Activated naive CD4-positive, alpha-beta T cell (primary cell): ENCODE measurements at places on chromosomes 11 and 22.

DNA sequence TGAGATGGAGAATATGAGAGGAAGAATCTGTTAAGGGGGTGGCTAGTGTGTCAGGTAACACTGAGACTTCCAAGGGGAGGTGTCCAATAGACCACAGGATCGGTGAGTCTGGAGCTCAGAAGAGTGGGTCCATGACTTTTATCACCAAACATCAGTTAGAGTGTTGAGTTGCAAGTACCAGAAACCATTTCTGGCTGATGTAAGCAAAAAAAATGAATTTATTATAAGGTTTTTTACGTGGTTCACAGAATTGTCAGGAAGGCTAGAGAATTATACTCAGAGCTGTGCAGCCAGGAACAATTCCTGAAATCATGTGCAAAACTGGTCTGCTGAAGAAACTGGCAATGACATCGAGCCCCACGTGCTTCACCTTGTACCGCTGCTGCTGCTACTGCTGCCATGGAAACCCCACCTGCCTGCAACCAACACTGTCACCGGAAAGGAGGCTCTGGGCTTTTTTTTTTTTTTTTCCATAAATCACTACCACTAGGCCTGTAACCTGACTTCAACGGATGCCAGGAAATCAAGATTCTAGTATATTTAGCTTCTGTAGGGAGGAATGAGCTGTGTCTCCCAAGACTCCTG, 16.6 kb upstream of the STK33 start:
- DNase-seq = no peak

GRCh38 chr22:19959587-19960490, 18.2 kb upstream of the TXNRD2 start:
- DNase-seq = no peak

GRCh38 chr11:14413307-14414069, 54.5 kb upstream of the RRAS2 start:
- no peak for DNase-seq

GRCh38 chr11:10325277-10326011, 20.6 kb downstream of the ADM start:
- no peak for DNase-seq

- DNase-seq = no peak
These were observed 303.5 kb upstream of the PITPNB start for GRCh38 chr22:28222571-28222970.

DNA sequence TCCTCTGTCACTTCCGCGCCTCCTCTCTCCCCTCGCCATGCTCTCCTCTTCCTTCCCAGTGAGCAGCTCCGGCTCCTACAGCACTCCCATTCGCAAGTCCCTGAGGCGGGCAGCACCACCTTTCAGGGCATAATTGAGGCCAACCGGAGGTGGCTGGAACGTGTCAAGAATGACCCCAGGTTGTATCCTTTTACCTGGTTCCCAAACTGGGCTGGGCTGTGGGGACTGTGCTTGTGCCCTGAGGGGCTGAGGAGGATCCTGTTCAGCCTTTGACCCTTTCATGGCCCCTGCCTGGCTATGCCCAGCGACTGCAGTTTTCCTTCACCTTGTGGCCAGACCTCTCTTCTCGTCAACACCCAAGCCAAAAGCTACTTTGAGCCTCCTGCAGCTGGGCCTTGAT, 84.1 kb downstream of the CEP164 start:
- no peak for DNase-seq

DNA sequence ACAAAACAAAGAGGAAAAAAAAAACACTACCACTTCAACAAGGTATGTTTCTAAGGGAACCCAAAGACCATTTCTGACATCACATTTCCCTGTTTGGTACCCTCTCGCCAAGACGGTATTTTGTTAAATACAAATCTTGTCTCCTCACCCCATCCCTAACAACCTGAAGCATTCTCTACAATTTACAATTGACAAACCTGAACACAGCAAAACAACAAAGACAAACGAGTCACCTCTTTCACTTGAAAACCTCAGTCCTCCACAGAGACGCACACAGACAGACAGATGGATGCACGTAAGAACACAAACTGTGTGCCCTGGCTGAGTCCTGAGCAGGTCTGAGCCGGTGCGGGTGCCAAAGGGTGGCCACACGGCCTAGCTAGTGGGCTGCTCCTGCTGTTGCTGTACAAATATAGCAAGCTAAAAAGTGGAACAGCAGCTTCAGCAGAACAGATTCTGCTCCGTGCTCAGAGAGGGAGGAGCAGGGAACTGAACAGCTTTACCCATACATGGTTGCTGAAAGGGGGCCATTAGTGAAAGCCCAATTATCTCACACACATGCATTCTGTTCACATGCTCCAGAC, 28.5 kb downstream of the CELF1 start:
- no peak for DNase-seq

- no peak for DNase-seq
These were observed 186.6 kb upstream of the BDNF start for GRCh38 chr11:27886857-27887256.

DNA sequence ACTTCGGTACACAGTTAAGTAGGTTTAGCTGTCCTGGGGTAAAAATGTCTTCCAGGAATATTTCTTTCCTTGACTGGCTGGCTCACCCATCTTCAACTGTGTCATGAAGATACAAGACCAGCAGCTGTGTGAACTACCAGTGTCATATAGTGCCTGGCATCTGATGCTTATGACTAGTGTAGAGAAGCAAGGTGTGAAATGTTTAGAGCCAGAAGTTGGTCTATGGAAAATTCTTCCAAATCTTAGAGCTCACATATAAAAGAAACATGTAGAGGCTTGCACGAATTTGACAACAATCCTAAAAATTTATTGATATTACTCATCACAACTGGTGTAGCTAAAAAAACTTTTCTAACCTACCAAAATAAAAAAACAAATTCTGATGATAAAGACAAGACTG, 54.4 kb downstream of the ARL14EP start:
- DNase-seq = no peak

DNA sequence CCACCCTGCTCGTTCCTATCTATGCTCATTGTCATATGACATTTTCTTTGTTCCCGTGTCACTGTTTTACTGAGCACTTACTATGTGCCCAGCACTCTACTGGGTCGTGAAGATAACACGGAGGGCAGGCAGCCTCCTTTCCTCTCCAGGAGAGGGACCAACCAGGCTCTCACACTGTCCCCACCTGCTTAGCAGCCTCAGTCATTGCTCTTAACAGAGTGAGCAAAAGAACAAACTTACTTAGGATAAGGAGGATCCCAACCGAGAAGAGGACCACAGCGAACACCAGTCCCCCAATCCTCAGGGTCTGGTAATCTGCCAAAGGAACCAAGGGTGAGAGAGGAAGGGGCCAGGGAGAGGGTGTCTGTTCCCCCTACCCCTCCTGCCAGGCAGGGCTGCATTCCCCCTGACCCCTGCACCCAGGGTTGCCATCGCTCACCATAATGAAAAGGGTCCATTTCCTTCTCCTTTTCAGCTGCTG, 17.0 kb upstream of the FXYD2 start:
- DNase-seq = no peak

DNA sequence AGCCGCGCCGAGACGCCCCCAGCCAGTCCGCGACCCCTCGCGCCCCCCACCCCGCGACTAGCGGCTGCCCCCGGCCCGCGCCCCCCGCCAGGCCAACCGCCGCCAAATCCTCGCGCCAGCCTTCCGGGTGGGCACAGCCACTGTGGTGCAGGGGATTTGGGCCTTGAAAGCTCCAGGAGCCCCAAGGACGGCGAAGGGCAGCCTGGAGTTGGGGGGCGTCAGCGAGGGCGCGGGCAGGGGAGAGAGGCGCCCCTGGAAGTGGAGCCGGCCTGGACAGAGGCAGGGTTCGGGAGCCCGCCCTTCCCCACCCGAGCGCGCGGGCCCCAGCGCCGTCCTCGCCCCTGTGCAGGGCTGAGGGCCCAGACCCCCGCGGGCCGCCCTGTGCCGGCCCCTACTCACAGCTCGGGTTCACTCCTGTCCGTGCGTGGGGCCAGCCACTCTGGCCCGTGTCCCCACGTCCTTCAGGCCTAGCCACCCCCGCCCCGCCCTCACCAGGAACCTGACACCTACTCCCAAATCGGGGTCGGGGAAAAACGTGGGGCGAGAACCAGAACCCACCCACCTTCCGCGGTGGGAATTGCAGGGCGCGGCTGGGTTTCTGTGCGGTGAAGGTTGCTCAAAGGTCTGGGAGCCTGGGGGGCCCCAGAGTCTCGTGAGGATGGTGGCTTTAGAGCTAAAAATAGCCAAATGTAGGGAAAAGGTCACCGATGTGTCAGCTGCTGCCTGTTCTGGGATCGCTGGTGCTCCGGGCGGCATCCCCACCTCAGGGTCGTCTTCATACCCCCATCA, at the start of gene CPT1B:
Gene CPT1B, minus strand, starts transcription at position 441 of the 789 bp plus-strand sequence. CDS start 512 bp downstream, outside the sequence.
- DNase-seq = no peak

DNA sequence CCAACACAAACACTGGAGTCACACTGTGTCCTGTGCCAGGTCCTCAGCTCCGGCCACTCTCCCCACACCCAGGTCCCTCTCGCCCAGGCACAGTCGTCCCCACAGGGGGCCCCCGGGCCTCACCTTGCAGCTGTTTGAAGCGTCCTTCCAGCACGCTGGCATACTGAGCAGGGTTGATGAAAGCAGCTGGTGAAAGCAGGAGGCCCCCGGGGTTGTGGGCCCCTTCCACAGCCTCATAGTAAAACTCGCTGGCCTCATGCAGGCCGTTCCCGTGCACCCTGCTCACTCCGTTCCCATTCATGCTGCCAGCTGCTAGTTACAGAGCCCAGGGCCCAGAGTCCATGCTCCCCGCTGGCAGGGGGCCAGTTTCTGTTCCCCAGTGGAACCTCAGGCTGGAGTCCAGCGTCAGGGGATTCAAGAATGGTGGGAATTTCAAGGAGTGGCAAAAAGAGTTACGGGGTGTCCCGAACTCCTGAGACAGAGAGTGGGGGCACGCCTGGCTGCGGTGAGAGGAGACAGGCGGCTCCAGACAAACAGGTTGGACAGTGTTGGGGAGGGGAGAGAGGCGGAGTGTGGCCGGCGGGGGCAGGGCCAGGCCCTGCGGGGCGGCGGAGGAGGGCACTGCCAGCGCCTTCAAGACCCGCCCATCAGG, 10.6 kb downstream of the SPTBN2 start:
- DNase-seq = no peak

- DNase-seq = no peak
These were observed 733 bp upstream of the GRAMD1B start for GRCh38 chr11:123429336-123429735.

DNA sequence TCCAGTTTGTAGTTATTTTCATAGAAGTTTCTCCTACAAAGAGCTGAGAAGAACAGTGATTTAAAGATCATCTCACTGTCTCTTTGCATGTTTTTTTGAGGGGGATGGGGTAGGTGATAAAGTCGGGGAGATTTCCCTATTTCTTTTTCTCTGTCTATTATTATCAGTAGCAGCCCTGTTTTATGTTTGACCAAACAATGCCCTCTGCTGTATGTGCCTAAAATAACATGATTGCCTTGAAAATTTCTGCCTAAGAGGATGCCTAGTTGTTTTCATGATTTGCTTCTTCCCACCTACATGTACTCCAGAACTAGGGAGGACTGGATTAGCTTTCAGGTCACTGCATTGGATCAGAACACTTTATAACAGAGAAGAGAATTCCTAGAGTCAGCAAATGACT, 1330.2 kb downstream of the LRRC4C start:
- no peak for DNase-seq

GRCh38 chr11:15204711-15205110, 90.0 kb downstream of the INSC start:
- DNase-seq = no peak

DNA sequence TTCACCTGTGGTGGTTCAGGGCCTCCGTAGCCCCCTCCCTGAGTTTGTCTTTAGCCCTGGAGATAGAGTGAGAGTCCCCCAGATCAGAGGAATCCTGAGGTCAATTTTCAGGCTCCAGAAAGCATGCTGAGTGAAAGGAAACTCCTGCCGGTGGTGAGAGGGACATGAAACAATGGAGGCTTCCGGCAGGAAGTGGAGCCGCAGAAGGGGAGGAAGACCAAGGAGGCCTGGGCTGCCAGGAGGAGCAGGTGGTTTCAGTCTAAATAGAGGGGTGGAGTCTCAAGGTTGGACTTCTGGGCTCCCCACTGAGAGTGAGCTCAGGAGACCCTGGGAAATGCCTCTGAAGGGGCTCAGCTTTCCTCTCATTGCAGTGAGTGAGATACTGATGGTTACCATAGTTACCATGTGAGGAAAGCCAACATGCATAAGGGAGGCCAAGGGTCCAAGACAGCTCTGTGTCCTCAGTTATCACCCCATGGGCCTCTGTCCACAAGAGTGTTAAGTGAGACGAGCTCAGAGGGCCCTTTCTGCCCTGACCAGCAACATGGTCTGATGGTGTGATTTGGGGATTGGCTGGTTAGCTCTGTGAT, 10.7 kb downstream of the SLCO2B1 start:
- DNase-seq = no peak

GRCh38 chr11:107268977-107269376, 188.6 kb downstream of the CWF19L2 start:
- no peak for DNase-seq

DNA sequence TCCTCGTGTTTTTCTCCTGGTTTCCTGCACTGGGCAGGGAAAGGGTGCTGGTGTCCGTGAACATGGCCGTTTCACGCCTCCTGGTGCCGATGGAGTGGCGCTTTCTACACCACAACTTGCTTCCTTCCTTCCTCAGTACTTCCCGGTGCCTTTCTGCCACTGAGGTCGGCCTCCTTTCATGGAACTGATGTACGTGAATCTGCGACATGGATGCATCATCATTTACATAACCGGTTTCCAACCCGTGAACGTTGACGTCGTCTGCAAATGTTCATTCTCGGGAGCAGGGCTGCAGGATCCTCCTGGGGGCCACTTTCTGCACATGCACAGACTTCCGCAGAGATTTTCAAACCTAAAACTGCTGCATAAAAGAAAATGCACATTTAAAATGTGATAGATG, 474.4 kb downstream of the BRD1 start:
- no peak for DNase-seq
